ENCODE measurements at places on chromosomes 16 and 17. TPM values are rescaled to one million over a fixed set of nuclear protein-coding genes. Genes with fewer than 3 reads are reported as not detected.

DNA sequence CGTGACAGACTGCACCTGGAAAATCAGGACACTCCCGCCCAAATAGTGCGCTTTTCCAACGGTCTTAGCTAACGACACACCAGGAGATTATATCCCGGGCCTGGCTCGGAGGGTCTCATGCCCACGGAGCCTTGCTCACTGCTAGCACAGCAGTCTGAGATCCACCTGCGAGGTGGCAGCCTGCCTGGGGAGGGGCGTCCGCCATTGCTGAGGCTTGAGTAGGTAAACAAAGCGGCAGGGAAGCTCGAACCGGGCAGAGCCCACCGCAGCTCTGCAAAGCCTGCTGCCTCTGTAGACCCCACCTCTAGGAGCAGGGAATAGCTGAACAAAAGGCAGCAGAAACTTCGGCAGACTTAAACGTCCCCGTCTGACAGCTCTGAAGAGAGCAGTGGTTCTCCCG is 5.1 kb downstream of the GALNS start:
- no peak for DNase-seq

- no peak for DNase-seq
Observed at GRCh38 chr17:8327303-8327649, 12.4 kb upstream of the ODF4 start.

The OR4D1 gene
- not detected for total RNA-seq

DNA sequence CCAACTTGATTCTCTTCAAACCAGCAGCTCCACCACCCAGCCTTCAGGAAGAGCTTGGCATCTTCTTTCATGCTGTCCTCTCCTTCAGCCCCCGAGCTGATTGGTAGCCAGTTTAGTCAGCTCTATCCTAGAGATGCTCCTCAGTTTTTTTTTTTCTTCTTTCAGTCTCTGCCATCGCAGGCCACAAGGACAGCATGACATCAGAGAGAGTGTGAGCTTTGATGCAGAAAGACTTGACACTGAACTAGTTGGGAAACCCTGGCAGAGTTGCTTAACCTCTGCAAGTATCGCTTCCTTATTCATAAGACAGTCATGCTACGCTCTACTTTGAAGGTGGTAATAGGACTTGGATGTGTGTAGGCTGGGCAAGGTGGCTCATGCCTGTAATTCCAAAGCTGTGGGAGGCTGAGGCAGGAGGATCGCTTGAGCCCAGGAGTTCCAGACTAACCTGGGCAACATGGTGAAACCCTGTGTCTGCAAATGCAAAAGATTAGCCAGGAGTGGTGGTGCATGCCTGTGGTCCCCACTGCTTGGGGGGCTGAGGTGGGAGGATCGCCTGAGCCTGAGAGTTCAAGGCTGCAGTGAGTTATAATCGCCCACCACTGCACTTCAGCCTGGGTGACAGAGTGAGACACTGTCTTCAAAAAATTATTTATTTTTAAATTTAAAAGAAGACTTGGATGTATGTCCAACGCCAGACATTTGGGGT is 2.6 kb downstream of the CD300LB start:
- no peak for DNase-seq

The CD300LB gene
- not detected for total RNA-seq

DNA sequence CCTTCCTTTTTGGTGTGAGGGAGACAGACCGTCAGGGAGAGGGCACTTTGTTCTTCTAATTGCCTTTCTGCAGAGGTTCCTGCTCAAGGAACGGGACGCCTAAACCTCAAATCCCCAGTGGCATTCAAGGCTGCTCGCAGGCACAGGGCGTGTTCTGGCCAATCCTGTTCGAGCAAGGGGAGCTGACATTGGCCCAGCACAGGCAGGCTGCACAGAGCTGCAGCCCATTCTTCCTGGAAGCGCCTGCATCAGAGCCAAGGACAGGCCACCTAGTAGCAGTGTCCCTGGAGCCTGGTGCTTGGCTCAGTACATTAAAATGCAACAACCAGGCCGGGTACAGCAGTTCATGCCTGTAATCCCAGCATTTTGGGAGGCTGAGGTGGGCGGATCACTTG is 72.2 kb upstream of the CREBBP start:
- DNase-seq: no peak

DNA sequence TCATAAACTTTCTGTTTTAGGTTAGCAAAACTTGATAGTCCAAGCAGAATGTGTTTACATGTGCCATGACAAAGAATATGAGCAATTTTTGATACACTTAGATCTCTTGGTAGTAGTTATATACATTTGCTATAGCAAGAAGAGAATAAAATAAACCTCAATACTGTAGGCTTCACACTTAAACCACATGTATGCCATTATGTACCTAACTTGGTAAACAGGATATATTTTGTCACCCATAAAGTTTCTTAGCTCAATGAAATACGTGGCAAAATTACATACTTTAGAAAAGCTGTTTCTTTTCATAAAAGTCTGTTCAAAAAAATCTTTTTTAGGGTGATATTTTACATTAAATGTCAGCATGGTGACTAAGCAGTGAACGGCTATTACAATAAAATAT is 184.7 kb downstream of the MYO1D start:
- no peak for DNase-seq

The LRRC46 gene
- total RNA-seq: 0.30 TPM

DNA sequence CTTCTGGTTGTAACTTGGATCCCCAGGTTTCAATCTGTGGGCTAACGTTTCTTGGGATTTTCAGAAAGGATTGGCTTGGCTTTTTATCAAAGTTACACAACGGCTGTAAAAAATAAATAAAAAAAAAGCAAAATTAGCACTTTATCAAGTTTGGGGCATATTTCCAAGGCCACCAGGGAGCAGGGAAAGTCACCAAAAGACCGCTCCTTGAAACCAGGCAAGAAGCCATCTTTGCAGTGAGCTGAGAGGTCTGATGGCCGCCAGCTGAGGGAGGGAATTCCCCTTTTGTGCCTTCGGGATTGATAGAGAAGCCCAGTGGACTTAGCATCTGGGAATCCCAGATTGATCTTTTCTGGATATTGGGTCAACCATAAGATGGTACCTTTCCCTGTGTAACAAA is 192.2 kb downstream of the WWOX start:
- no peak for DNase-seq

The CENPX gene
- 26.7 TPM for total RNA-seq

- no peak for DNase-seq
Observed at GRCh38 chr17:9364837-9365430, 210.7 kb downstream of the STX8 start.

- no peak for DNase-seq
Observed at GRCh38 chr17:3985846-3986245, 21.6 kb upstream of the ATP2A3 start.

The GFOD2 gene
- total RNA-seq: 32.4 TPM

The TEKT1 gene
- total RNA-seq: not detected

Data from astrocyte (in vitro differentiated cells and primary cell).